ENCODE measurements at places on chromosomes 5 and 9.

GRCh38 chr5:141800617-141801016 lies 77.6 kb downstream of the PCDH1 start:
- DNase-seq, result peak; percentile 30

- DNase-seq, result no peak
Observed at GRCh38 chr9:126347911-126348760, 21.5 kb downstream of the MVB12B start.

DNA sequence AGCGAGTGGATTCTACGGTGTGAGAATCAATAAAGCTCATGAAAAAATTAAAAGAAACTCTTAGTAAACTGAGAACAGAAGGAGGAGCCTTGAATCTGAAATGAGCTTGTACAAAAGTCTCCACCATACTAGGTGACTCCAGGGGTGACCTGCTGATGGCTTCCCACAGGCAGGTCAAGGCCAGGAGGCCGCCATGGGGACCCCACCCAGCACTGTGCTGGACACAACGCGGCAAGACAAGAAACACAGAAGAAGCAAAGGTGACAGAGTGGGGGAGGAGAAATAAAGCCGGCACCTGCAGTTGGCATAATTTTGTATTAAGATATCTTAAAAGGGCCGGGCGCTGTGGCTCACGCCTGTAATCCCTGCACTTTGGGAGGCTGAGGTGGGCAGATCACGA lies 12.1 kb upstream of the SLC6A19 start:
- no peak for DNase-seq

DNA sequence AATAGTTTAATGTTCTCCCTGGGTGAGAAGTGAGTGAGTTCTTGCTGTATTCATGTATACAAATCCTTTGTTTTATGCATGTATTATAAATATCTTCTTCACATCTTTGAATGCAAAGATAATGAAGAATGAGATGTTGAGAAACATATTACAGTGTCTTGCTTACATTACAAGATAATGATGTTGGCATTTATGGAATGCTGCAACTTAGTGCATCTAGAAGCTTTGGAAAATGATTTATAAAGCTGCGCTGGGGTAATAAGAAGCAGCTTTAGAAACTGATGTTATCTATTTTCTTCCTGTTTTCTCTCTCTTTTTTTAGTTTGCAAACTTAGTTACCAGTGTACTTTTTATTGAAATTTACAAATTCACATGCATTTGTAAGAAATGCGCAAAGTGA lies 673.4 kb downstream of the KCTD16 start:
- no peak for DNase-seq

GRCh38 chr9:77013206-77013931 lies 6.1 kb upstream of the FOXB2 start:
- no peak for DNase-seq

DNA sequence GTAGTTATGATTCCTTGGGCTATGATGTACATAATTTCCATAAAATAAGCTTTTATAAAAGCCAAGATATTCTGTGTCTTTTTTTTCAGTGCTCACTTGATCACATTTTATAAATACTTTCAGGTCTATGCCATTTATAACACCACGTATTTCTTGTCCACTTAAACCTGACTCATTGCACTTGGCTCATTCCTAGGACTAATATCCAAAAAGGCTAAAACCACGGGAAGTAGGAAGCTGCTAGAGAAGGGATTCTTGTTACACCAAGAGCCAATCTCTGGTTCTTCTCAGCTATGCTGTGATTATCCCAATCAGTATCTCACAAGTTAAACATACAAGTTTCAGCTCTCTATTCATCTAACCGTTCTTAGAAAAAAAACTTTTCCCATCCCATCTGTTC lies 80.4 kb upstream of the CDH6 start:
- peak; percentile 58 for DNase-seq

DNA sequence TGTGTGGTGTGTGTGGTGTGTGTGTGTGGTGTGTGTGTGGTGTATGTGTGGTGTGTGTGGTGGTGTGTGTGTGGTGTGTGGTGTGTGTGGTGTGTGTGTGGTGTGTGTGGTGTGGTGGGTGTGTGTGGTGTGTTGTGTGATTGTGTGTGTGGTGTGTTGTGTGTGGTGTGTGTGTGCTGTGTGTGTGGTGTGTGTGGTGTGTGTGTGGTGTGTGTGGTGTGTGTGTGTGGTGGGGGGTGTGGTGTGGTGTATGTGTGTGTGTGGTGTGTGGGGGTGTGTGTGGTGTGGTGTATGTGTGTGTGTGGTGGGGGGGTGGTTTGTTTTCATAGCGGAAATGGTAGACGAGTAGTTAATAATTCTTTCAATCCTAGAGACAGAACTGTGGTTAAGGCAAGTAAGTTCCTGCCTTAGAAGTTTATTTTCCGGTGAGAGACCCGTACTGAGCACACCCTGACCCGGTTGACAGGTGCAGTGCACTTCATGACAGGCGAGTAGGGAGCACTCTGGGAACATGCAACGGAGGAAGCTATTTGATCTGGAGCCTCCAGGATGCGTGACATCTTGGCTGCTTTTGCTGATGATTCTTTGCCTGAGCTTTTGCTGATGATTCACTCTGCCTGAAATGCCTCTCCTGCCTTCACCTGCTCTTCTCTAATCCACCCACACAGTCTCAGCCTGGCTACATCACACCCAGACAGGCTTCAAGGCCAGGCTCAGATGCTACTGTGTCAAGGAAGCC lies 21.7 kb upstream of the FAT2 start:
- no peak for DNase-seq

- DNase-seq, result no peak
Observed at GRCh38 chr5:94575196-94575595, 43.2 kb downstream of the KIAA0825 start.

GRCh38 chr5:78738693-78739300 lies 90.2 kb upstream of the LHFPL2 start:
- DNase-seq, result no peak

- DNase-seq, result peak; percentile 44
Observed at GRCh38 chr5:163951069-163951468, 445.6 kb downstream of the MAT2B start.

DNA sequence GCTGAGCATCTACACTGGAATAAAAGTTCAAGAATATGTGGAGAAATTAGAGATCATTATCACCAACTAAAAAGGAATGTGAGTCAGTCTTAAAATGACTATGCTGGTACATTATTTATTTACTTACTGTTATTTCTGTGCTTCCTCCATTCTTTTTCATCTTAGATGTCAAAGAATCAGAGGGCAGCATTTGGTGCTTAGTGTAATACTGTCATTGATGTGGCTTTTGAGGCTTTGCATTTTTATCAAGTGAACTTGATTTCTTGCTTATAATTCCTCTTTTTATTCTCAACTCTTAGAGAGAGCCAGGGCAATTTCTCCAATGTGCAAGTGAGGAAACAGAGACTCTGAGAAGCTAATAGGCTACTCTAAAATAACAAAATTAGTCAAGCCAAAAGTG lies 163.7 kb upstream of the TRPC7 start:
- no peak for DNase-seq

DNA sequence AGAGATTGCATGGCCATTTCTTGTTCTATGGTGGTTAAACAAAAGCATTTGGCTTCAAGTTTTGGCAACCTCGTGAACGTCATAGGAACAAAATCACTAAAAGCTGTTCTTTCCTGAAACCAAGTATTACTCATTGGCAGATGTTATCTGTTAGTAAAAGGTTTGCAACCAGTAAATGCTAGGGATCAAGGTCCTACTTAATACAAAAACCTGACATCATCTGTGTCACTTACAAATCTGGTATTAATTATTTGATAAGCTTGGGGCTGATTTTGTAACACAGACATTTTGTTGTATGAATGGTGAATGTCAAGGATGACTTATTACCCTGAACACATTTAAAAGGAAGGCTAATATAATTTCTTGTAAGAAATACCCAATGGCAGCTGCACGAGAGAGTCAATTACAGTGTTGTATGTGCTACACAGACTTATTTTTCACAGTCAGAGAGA lies 486.4 kb upstream of the ZNF608 start:
- DNase-seq, result peak; percentile 90

DNA sequence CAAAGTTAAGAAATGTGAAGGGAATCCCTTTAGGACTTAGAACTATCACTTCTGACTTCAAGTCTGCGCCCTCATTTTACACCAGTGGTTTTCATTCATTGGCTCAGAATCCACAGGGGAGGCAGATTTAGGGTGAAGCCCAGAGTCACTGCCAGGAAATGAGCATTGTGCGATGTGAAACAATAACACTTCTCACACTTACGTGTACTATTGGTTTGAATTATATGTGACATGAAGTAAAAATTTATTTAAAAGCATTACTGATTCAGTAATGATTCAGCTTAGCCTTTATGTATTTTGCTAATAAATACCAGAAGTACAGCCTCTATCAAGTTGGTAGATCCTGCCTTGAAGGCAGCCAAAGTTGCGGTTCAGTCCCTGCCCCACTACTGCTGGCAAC lies 98.6 kb downstream of the PAM start:
- DNase-seq, result peak; percentile 57

DNA sequence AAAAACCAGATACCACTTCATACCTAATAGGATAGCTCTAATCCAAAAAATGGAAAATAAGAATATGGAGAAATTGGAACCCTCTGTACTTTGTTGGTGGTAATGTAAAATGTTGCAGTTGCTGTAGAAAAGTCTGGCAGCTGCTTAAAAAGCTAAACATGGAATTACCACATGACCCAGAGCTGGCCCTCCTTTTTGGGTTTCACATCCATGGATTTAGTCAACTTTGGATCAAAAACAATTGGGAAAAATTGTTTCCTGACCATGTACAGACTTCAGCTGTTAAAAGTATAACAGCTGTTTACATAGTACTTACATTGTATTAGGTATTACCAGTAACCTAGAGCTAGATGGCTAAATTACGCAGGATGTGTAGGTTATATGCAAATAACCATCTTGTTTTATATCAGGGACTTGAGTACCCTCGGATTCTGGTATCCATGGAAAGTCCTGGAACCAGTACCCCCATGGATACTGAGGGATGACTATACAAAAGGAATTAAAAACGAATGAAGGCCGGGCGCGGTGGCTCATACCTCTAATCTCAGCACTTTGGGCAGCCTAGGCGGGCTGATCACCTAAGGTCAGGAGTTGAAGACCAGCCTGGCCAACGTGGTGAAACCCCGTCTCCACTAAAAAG lies 15.8 kb downstream of the DNAJA1 start:
- DNase-seq, result no peak

DNA sequence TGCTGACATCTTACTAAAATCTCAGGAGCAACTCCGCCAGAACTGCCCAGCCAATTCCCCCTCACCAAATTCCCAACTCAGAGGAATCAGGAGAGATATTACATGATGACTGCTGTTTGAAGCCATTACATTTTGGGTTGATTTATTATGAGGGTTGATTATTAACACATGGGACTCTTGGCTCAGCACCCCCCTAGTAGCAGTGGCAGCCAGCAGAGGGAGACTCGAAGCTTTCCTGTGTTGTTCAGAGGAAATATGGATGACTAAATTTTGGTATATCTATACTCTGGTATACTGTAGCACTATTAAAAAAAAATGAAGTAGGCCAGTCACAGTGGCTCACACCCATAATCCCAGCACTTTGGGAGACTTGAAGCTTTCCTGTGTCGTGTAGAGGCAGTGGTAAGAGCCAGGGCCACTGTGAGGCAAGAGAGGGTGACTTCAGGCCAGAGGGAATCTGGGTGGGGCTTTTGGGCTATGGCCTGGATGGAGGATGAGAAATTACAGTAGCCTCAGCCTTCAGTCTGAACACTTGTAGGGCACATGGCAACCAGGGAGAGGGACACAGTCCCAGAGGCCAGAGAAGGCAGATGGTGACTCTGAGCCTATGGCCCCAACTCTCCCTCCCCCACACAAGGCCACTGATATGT lies 111.4 kb downstream of the LHX2 start:
- peak; percentile 58 for DNase-seq

- DNase-seq, result no peak
Observed at GRCh38 chr9:90053027-90053426, 448.2 kb downstream of the GADD45G start.

- DNase-seq, result peak; percentile 61
Observed at GRCh38 chr9:37972351-37972848, 68.5 kb upstream of the SLC25A51 start.

DNA sequence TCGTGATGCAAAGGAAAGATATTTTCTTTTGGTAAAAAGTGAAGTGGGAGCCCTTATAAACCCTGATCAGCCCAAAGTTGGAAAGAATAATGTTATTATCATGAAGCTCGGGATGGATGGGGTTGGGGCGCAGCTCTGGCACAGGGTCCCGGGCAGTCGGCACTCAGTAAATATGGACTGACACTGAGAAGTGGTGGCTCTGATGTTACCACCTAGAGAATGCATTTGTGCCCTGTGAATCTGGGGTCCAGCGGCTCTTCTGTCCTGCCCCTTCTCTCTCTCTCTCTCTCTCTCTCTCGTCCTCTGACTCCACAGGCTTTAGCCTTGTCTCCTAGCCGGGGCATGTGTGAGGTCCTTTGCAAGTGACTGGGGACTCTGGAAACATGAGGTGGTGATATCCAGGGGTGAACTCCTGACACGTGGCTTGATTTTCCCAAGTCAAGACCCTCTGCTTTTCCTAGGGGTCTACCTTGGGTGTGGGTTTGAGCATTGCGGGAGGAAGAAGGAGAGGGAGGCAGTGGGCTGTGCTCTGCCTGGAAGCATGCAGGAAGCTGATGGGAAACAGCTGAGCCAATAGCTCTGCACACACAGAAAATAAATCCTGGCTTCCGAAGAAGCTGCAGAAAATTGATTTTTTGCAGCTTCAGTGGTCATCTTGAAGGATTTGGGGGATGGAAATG lies 162.7 kb downstream of the MACROH2A1 start:
- DNase-seq, result no peak

DNA sequence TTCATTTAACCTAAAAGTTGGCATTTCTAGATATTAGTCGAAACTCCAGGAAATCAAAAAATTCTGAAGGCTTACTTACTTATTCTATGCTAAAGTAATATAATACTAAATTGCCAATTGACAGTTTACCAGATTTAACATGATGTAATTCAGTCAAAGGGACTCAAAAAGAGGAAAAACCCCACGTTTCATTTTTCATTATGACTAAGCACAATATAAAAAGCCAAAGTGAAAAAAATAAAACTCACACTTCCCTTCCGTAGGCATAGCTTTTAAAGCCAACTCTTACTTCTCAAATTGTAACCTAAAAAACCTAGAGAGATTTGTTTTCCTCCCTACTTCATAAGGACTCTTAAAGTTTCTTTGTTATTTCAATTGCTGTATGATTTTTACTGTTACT lies 146.6 kb downstream of the RAPGEF6 start:
- peak; percentile 60 for DNase-seq

DNA sequence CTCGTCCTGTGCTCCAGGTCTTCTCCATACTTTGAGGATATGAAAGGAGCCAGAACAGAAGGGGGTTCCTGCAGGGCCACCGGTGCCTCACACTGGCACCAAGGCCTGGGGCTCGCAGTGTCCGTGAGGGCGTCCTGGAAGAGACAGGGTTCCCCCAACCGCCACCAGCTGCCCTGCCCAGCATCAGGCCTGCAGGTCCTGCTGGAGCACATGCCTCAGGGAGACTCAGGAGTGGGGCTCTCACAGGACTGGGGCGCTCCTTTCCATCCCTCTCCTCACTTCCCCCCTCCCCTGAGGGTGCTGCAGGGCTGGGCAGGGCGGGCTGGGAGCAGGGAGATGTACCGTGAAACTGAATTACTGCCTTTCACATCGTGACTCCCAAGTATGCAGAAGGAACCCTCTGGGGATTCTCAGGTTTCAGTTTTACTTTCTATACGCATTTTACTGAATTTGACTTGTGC lies 31.7 kb downstream of the CEP72 start:
- no peak for DNase-seq

GRCh38 chr5:17666726-17667235 lies 32.5 kb downstream of the TAF11L14 start:
- DNase-seq, result no peak
